ENCODE measurements at places on chromosomes 7 and 10.

- DNase-seq = peak; percentile 61
These were observed 85.5 kb downstream of the SLC25A13 start for GRCh38 chr7:96236198-96237039.

GRCh38 chr7:100166317-100166940, 2.0 kb downstream of the GAL3ST4 start:
- no peak for DNase-seq

DNA sequence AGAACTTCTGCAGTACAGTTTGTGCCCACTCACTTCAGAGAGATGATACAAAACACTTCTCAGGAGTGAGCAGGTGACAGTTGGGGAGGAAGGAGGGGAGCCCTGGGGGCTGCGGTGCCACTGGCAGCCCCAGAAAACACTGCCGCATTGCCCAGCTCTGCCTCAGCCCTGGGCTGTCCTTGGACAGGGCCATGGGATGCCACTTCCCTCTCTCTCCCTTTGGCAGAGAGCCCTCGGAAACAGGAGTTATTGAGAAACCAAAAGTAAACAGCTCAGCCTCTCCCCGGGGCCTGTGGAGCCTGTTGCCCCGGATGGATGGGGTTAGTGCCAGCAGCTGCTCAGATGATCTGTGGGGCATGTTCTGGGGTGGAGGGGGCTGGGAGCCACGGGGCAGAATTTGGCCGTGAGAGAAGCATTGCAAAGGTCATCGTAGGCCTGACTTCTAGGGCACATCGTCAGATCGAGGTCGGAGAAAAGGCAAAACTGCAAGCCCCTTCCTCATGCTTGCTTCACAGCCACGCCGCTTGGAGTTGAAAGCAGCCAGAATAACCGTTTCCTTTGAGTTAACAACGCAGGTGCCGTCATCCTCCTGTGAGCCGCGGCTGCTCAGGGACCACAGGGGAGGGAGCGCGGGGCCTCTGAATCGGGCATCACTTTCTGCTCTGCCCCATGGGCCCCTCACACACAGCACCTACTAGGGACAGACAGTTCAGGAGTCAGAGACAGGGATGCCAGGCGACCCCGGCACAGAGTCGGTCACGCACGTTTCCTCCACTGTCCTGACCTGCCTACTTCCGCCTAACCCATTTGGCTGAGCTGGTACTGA, 256.4 kb downstream of the CAMK1D start:
- peak; percentile 88 for DNase-seq

GRCh38 chr7:133932591-133932990, 194.5 kb upstream of the LRGUK start:
- no peak for DNase-seq

- DNase-seq = no peak
These were observed 12.2 kb downstream of the HNRNPA2B1 start for GRCh38 chr7:26188206-26188956.

DNA sequence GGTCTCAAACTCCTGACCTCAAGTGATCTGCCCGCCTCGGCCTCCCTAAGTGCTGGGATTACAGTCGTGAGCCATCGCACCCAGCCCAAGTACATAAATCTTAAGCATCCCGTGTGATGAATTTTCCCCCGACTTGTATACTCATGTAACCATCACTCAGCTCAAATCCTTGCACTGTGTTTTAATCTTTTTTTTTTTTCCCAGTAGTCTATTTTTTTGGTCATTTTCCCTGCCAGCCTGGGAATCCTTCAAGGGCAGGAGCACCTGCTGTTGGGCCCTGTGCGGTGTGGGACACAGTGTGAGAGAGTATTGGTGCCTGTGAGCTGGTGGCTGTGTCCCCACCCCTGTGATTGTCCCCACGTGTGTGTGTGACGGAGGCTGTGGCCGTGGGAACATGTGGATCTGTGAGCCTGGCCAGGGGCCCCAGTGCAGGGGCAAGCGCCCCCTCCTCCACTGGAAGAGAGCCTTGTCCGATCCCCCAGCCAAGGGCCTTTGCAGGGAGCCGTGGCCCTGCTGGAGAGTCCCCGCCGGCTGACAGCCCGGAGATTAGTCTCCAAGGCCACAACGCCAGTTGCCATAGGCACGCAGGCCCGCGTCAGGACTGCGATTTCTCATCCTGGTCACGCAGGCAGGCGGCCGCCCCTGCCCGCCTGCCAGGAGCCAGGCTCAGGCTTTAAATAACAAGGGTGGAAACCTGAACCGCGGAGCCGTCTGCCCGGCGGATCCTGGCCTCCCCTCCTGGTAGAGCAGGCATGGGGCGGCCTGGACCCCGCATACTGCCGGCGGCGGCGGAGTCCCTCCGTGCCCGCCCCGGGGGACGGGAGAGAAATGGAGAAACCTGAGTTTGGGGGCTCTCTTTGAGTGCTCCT, 26.5 kb downstream of the GTF2IRD1 start:
- peak; percentile 90 for DNase-seq

DNA sequence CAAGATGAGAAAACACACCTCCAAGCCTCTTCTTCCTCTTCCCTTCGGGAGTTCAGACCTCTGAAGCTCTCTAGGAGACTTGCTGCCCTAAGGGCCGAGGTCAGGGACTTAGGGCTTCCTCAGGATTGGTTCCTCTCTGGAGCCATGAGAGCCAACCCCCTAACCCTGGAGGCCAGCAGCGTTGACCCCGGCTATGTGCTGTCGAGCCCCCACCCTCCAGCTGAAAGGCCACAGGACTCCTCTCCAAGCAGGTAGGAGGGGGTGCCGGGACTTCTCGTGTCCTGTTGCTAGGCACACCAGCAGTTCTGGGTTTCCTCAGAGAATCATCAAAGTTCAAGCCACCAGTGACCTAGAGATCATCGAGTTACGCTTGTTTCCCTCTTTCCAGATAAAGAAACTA, 87.4 kb downstream of the ARHGAP22 start:
- DNase-seq = no peak

- no peak for DNase-seq
These were observed 5.0 kb upstream of the TASOR2 start for GRCh38 chr10:5679606-5680005.

DNA sequence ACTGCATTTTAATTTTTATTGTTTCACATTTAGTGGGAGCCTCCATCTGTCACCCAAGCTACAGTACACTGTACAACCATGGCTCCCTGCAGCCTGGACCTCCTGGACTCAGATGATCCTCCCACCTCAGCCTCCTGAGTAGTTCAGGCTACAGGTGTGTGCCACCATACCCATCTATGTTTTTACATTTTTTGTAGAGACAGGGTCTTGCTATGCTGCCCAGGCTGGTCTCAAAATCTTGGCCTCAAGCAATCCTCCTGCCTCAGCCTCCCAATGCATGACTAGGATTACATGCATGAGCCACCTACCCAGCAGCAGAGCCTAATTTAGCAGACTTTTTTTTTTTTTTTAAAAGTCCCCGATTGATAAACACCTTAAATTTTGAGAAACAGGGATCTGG, 5.6 kb downstream of the PIP4K2A start:
- DNase-seq = no peak

- no peak for DNase-seq
These were observed 3.4 kb upstream of the PPP2R2D start for GRCh38 chr10:131897297-131897899.

DNA sequence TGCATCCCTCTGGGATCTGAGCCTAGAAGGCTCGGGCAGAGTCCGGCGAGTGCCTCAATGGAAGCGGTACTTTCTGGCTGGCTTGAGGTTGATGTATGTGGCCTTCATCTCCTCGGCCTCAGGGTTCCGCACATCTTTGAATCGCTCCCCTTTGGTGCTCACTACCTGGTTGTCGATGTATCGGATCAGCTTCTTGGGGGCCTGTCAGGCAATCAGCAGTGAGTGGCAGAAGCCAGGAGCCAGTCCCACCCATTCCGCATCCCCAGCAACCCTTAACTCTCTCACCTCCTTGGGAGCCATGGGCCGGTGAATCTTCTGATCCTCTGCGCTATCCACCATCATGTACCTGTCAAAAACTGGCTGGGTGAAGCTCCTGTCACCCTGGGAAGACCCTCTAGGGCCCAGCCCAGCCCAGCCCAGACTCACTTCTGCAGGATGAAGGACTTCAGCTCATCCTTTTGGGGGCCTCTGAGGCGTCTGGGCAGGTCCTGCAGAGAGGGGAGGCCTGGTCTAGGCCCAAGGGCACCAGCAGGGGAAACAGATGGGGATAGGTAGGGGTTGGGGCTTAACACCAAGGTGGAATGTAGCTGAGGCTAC, 2.8 kb downstream of the FBXL15 start:
- DNase-seq = no peak

- no peak for DNase-seq
These were observed 107.4 kb downstream of the TRIL start for GRCh38 chr7:28850699-28851098.

DNA sequence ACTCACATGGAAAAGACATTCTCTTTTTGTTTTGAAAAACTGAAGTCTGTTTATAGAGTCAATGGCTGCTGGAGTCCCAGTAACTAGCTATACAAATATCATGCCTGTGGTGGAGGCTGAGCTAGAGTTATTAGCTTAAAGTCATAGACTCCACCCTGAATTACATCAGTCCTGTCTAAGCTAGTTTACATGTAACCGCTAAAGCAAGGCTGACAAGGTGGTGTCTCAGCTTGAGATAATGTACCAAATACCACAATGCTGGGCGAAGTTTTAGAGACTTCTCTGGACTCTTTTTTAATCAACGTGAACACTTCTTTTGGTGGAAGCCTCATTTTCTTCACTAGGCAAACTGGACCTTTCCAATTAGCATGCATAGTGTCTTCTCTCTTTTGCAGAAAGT, 219.4 kb downstream of the ANK3 start:
- DNase-seq = no peak

GRCh38 chr10:130345728-130346127, 209.5 kb downstream of the GLRX3 start:
- no peak for DNase-seq

DNA sequence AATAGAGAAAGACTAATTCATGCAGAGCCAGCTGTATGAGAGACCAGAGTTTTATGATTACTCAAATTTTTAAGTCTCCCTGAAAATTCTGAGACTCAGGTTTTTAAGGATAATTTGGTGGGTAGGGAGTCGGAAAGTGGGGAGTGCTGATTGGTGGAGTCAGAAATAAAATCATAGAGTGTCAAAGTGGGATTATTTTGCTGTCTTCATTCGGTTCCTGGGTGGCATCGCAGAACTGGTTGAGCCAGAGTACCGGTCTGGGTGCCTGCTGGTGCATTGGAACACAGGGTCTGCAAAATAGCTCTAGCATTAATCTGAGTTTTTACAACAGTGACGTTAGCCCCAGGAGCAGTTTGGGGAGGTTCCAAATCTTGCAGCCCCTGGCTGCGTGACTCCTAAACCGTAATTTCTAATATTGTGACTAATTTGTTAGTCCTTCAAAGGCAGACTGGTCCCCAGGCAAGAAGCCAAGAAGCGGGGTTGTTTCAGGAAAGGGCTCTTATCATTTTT, 32.4 kb downstream of the GPRIN2 start:
- DNase-seq = no peak

Measured in right cardiac atrium (tissue), 5 donors.